Endodermal cell (in vitro differentiated cells): ENCODE measurements at places on chromosomes 11 and 22.

GRCh38 chr11:132866783-132867545, 665.3 kb downstream of the OPCML start:
- H3K4me3 ChIP-seq, result no peak overlapping the region
- DNase-seq, result no peak
- no peaks in the 10 kb centered on the region for H3K36me3 ChIP-seq
- no peaks in the 10 kb centered on the region for H3K27me3 ChIP-seq

GRCh38 chr11:92552942-92553341, 328.3 kb downstream of the FAT3 start:
- peaks cover 15% of the 10 kb centered on the region for H3K4me1 ChIP-seq
- no peak overlapping the region for H3K4me3 ChIP-seq
- no peaks in the 10 kb centered on the region for H3K36me3 ChIP-seq
- DNase-seq, result no peak

- no peak overlapping the region for H3K4me3 ChIP-seq
- no peak for DNase-seq
- H3K36me3 ChIP-seq, result no peaks in the 10 kb centered on the region
- peak overlapping the region; percentile 20 for H3K27ac ChIP-seq
- no peaks in the 10 kb centered on the region for H3K27me3 ChIP-seq
These were observed 46.6 kb downstream of the CWC15 start for GRCh38 chr11:94926698-94927237.

- H3K4me3 ChIP-seq, result no peak overlapping the region
- no peak for DNase-seq
- no peak overlapping the region for H3K27ac ChIP-seq
- peaks cover 5% of the 10 kb centered on the region for H3K36me3 ChIP-seq
- H3K4me1 ChIP-seq, result no peaks in the 10 kb centered on the region
- H3K27me3 ChIP-seq, result no peaks in the 10 kb centered on the region
These were observed 154.8 kb upstream of the RASSF10 start for GRCh38 chr11:12854297-12854661.

DNA sequence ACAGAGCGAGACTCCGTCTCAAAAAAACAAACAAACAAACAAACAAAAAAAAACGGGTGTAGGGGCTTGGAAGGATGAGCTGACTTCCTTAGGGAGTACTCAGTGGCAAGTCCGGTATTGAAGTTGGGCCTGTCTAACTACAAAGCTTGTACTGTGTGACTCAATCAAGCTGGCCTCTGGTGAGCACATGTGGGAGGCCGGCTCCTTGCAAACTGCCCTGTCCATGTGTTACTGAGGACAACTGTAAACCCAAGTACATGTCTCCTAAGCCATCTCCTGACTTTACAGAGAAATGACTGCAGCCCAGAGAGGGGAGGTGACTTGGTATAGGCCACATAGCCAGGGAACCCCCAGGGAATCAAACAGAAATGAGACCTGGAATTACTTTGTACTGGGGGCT, 11.6 kb downstream of the RIBC2 start:
- no peak overlapping the region for H3K27ac ChIP-seq
- no peaks in the 10 kb centered on the region for H3K4me1 ChIP-seq
- no peaks in the 10 kb centered on the region for H3K27me3 ChIP-seq
- H3K4me3 ChIP-seq, result no peak overlapping the region
- DNase-seq, result no peak

GRCh38 chr11:55357560-55358184, 10.1 kb upstream of the OR4A15 start:
- no peak for DNase-seq
- H3K4me3 ChIP-seq, result no peak overlapping the region
- no peaks in the 10 kb centered on the region for H3K4me1 ChIP-seq
- H3K27ac ChIP-seq, result no peak overlapping the region

DNA sequence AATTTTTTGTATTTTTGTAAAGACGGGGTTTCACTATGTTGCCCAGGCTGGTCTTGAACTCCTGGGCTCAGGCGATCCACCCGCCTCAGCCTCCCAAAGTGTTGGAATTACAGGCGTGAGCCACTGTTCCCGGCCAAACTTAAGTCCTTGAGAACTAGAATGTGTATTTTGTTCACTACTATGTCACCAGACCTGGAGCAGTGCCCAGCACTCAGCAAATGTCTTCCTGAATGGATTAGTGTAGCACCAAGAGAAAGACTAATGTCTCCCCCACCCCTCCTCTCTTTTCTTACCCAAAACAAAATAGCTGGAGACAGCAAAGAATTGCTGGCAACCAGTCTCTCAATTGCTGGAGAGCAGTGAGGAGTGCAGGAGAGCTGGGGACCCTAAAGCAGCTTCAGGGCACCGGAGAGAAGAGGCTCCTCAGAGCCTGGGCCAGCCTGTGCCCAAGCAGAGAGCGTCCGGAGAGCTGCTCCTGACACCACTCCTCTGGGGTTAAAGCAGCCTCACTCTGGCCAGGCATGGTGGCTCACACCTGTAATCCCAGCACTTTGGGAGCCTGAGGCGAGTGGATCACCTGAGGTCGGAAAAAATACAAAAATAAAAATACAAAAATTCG, 14.9 kb downstream of the SLC25A18 start:
- H3K36me3 ChIP-seq, result no peaks in the 10 kb centered on the region
- H3K27ac ChIP-seq, result no peak overlapping the region
- H3K4me1 ChIP-seq, result peaks cover 19% of the 10 kb centered on the region

GRCh38 chr11:70063555-70063954, 14.6 kb upstream of the ANO1 start:
- H3K4me1 ChIP-seq, result peaks cover 6% of the 10 kb centered on the region
- H3K27ac ChIP-seq, result no peak overlapping the region
- no peak for DNase-seq
- no peaks in the 10 kb centered on the region for H3K36me3 ChIP-seq
- H3K4me3 ChIP-seq, result no peak overlapping the region
- H3K27me3 ChIP-seq, result no peaks in the 10 kb centered on the region

DNA sequence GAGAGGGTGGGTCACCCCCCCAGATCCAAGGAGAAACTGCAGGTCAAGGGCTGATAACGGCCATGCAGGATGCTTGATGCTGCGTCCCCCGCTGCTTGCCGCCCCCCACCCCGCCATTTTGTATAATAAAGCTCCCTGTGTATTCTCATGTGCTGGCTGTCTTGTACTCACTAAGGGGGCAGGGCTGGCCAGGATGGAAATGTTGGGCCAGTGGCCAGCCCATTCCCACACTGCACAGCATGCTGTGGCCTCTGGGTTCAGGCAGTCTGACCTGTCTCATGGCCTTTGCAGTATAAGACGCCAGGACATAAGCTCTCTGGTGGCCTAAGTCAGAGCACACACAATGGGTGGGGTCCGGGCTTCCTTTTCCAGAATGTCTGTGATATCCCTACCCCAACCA, 421 bp upstream of the PRR33 start:
- peaks cover 6% of the 10 kb centered on the region for H3K4me1 ChIP-seq
- no peak overlapping the region for H3K4me3 ChIP-seq
- DNase-seq, result no peak
- no peak overlapping the region for H3K27ac ChIP-seq

DNA sequence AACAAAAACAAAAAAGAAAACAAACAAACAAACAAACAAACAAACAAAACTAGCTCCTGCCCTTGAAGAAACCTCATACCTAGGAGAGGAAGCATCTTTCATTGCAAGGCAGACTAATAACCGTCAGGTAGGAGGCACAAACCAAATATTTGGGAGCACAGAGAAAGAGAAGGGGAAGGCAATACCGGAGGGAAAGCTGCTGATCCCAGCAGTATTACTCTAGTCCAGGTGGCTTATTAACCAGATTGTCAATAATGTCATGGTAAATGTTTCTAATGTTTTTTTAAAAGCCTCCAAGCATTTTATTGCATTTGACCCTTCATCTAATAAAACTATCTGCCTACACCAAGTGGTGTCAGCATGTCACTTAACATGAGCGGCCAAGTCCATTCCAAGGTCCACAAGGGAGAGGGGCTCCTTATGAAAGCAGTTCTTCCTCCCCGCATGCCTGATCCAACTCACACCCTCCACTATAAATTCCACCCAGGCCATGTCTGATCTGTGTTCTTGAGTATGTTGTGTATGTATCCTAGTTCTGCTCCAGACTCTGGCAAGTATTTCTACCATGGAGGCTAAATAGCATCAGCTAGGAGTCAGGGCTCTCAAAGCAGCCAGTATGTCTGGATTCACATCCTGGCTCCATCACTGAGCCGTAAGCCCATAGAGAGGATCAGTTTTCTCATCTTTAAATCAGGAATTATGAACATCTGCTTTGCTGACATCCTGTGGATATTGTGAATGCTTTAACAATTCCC, 208.1 kb upstream of the TENM4 start:
- H3K4me3 ChIP-seq, result no peak overlapping the region
- no peaks in the 10 kb centered on the region for H3K36me3 ChIP-seq
- H3K4me1 ChIP-seq, result no peaks in the 10 kb centered on the region
- DNase-seq, result no peak
- no peaks in the 10 kb centered on the region for H3K27me3 ChIP-seq
- H3K27ac ChIP-seq, result no peak overlapping the region
